Activated T-helper 2 cell treated with anti-CD3 and anti-CD28 coated beads, Interferon-gamma antibody, Interleukin-2, Interleukin-4, amounts not matched to agents 10 μg/mL and 5 μg/mL and 100 μg/mL, durations not matched to agents 14 hours and 24 hours and 36 hours (primary cell): ENCODE measurements at places on chromosomes 2 and 18. TPM values are rescaled to one million over a fixed set of nuclear protein-coding genes. Genes with fewer than 3 reads are reported as not detected.

Gene POU3F3
- total RNA-seq: not detected in 2 replicates

Gene IL36A
- 0.34 TPM in 1 of 2 replicates, not detected in the other for total RNA-seq

Gene CYP20A1
- 21.0 and 23.2 TPM in 2 replicates for total RNA-seq

Gene FBLN7
- 16.7 and 17.0 TPM in 2 replicates for total RNA-seq

Gene LCT
- 0.53 and 0.55 TPM in 2 replicates for total RNA-seq

Gene UGT1A1
- total RNA-seq: not detected in 2 replicates
